Fibroblast of the aortic adventitia (primary cell): ENCODE measurements at places on chromosomes 13 and 19.

GRCh38 chr13:60838581-60838980 lies 441.6 kb downstream of the TDRD3 start:
- DNase-seq: peak; percentile 0

- DNase-seq: no peak
Measured at GRCh38 chr13:32947411-32948276, 68.6 kb upstream of the KL start.

DNA sequence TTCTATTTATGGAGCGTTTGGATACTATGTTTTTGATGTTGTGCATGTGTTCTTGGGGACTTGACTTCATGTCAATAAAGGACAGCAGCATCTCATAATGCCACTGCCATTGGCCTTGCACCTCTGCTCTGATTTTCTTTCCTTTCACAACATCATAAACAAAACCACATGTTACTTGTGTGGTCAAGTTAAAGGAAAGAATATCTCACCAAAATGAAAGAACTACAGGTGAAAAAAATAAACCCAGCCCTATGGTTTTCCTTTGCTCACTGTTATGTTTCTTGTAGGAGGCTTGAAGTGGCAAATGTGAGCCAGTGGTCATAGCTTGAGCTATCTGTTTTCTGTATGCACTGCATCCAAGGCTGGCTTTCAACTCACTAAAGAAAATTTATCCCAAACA lies 240.4 kb downstream of the KCNRG start:
- DNase-seq: no peak

DNA sequence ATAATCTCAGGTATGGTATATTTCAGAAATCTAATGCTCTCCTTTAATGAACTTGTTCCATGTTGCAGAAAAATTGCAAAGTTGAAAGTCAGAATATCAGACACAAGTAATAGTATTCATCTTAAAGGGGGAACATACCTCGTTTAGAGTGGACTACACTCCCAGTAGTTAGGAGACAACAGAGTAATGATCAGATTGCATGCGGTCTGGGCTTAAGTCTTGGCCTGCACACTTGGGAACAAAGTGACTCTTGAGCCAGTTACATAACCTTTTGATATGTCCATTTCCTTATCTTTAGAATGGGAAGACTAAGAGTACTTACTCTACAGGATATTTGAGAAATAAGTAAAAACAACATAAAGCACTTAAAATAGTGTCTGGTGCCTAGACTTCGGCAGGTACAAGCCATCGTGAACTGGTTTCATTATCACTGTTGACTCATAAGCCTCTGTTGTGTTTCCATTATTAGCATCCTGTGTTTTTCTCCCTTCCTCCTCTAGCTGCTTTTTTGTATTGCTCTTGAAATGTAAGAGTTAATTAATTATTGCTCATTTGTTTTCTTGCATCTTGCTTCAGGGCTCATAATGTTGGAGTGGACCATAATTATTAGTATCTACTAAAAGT lies 53.0 kb downstream of the DPY19L3 start:
- DNase-seq: peak; percentile 12

DNA sequence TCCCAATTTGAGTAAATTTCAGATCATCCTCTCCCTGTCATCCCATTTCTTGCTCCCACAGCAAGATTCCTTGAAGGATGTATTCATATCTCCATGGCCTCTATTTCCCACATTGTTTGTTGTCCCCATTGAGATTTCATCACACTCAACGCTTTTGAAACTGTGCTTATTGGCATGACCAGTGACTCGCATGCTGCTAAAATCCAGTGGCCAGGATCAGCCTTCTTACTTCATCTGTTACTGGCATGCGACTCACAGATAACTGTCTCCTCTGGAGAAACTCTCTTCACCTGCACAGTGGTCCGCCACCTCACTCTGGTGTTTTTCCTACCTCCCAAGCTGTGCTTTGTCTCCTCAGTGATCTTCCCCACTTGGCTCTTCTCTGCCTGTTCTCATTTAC lies 95.8 kb downstream of the WASF3 start:
- DNase-seq: no peak

GRCh38 chr19:40091205-40092129 lies 724 bp upstream of the ZNF780A start:
- DNase-seq: no peak

- no peak for DNase-seq
Measured at GRCh38 chr19:54470276-54470887, 2.7 kb downstream of the CDC42EP5 start.

DNA sequence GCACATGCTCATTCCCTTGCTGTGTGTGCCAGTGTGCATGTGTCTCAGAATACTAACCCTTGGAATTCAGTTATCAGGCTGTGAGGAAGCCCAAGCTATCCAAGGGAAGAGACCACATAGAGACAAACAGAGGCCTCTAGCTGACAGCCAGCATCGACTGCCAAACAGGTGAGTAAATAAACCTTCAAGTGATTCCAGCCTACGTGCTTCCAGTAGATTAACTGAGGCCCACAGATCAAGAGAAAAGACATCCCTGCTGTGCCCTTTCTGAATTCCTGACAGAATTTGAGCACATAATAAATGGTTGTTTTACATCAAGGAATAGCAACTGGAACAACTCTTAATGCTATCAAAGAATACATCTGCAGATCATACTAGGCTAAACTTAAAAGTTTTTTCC lies 17.5 kb downstream of the ZC3H13 start:
- DNase-seq: no peak

DNA sequence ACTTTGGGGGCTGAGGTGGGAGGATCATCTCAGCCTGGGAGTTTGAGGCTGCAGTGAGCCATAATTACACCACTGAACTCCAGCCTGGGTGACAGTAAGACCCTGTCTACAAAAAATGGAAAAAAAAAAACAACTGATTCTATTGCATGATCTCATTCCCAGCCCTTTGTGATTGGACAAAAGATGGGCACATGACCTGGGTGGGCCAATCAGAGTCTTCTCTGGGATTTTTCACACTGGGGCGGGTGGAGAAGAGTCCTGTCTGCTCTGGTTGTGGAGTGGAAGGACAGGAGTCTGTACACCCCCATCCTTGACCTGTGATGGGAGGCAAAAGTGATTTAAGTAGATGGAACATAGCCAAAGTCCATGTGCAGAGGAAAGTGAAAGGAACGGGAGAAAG lies 170.5 kb downstream of the UQCRFS1 start:
- DNase-seq: no peak

GRCh38 chr19:4066682-4067395 lies at the start of gene ZBTB7A:
Gene ZBTB7A, minus strand, starts transcription at chr19:4066899. Its CDS starts 11,667 bp downstream, at chr19:4055232.
- peak; percentile 70 for DNase-seq

GRCh38 chr19:4587527-4587926 lies 28.0 kb upstream of the SEMA6B start:
- DNase-seq: no peak

- no peak for DNase-seq
Measured at GRCh38 chr13:112917737-112918136, 51.3 kb upstream of the MCF2L start.

DNA sequence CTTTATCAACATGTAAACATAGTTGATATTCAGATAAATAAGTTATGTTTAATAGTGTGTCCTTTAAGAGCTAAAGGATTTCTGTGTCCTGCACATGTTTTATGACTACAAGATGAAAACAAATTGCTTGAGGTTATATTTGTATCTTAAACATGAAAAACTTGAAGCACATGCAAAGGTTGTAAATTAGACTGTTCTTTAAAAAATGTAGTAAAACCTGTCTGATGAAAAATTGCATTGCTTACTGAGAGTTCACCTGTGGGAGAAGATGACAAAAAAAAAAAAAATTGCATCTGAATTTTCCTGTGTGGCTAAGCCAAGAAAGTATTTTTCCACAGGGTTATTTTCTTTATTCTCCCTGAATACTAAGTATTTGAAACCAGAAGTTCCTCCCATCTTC lies 25.7 kb upstream of the LMO7 start:
- DNase-seq: no peak

DNA sequence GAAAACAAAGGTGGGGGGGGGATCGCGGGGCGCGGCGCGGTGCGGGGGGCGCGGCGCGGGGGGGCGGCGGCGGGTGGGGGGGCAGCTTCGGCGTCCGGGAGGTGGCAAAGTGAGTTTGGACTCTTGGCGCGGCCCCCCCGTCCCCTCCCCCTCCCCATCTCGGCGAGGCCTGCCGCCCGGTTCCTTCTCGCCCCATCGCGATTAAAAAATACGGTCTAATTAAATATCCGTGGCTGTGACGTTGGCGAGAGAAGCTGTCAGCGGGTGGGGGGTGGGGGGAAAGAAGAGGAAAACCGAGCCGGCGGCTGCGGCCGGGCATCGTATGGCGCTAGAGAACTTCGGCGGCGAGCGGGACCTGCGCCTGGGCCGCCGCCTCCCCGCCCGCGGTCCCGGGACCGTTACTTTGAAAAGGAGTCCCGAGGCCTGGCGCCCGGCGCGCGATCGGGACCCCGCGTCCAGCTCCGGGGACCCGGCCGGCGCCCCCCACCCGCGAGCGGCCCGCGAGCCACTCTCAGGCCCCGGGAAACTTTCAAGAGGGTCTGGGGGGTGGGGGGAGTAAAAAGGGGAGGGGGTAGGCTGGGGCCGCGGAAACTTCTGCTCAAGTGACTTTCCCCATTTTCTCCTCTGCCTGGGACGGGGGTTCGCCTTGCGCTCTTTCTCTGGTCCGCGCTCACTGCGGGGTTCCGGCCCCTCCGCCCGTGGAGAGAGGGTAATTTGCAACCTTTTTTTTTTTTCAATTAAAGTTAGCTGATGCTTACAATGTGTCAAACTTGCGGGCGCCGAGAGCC lies 146.3 kb upstream of the ZNF536 start:
- DNase-seq: no peak

DNA sequence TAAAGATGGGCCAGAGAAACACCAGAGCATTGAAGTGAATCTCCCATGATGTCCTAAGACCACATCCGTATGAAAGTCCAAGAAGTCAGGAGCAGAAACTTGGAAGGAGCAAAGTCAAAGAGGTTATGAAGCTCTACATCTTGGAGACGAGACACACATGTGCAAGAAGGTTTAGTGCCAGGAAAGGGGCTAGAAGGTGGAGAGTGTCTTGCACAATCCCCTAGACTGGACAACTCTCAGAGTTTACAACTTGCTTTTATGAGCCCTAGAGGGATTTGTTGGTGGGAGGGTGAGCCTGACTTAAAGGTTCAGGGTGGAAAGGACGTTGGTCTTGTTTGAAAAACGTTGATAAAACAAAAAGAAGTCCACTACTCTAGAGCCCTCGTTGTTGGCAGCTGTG lies 150.6 kb downstream of the GPC6 start:
- DNase-seq: no peak

GRCh38 chr19:11482384-11483050 lies 1.7 kb upstream of the ELAVL3 start:
- peak; percentile 66 for DNase-seq

- no peak for DNase-seq
Measured at GRCh38 chr13:111577956-111578605, 257.6 kb downstream of the TEX29 start.

DNA sequence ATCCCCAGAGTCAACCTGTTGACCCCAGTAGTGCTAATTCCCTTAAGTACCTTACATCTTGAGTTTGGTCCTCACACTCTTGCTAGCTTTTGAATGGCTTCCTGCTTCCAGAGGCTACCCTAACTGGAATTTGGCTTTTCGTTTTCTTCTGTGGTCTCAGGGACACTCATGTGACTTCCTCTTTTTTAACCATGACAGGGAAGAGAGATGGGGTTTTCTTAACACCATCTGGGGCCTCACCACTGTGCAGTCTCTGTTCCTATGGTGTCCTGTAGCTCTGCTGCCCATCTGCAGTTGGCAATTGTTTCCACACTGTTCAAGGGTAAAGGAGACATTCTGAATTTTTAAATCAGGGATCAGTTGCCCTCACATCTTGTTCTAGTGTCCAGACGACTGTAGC lies 66.7 kb downstream of the SLC10A2 start:
- DNase-seq: no peak

DNA sequence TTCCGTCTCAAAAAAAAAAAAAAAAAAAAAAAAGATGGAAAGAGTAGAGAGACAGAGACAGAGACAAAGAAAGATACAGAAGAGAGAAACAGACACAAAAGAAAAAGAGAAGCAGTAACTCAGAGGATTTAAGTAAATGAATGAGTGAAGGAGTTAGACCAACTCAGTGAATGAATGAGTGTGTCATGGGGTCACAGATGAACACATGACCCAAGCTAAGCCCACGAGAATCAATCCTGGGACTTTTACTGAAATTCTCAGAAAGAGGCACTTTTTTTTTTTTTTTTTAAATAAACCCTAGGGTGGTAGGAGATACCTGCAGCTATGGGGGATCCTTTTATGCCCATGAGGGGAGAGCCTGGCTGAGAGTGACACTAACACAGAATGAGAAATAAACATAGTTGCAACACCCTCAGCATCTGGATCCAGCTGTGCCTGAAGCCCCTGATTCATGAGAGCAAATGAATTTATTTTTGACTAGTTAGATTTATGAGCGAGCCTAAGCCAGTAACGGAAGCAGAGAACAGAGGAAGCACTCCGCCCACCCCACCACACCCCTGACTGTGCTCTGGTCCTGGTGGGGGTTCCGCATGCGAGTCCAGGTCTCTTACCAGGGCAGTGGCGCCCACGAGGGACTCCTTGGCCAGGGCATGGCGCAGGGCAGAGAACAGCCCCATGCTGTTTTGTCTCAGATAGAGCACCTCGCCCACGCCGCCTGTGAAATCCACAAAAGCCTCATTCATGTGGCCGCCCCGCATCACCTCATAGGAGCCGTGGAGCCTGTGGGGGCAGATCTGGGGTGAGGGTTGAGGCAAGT lies 4.6 kb downstream of the CAPN12 start:
- no peak for DNase-seq

DNA sequence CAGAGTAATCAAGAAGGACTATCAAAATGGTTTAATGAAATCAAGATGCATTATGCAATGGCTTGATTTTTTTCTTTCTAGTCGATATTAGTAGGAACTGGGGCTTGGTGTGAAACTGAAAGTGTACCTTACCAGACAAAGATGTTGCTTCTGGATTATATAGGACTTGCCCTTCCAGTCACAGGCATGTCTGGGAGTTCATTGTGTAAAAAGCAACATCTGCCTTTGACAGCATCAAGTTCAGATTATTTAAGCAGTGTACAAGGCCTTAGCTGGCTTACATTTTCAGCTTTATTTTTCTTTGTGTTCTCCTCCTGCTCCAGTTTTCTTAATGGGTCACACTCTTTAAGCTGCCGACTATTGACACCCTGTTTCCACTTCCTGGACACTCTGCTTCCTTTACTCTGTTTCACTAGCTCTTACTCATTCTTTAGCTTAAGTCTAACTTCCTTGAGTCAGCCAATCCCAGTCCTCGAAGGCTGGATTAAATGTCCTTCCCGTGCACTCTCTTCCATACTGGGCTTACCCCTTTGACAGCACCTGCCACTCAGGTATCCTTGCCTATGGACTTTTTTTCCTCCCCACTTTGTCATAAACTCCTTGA lies 29.4 kb upstream of the OLFM4 start:
- no peak for DNase-seq

GRCh38 chr19:5455367-5456129 lies at the start of gene ZNRF4:
Gene ZNRF4, plus strand, starts transcription at chr19:5455417. Its CDS starts 75 bp downstream, at chr19:5455492.
- no peak for DNase-seq

- DNase-seq: no peak
Measured at GRCh38 chr13:113981194-113981605, 7.3 kb upstream of the C13orf46 start.

GRCh38 chr19:10112895-10113591 lies 1.6 kb downstream of the P2RY11 start:
- DNase-seq: no peak
